ENCODE measurements at places on chromosomes 12 and 14. TPM values are rescaled to one million over a fixed set of nuclear protein-coding genes. Genes with fewer than 3 reads are reported as not detected.

The FOXN4 gene
- total RNA-seq = not detected

The MYH6 gene
- not detected for total RNA-seq

DNA sequence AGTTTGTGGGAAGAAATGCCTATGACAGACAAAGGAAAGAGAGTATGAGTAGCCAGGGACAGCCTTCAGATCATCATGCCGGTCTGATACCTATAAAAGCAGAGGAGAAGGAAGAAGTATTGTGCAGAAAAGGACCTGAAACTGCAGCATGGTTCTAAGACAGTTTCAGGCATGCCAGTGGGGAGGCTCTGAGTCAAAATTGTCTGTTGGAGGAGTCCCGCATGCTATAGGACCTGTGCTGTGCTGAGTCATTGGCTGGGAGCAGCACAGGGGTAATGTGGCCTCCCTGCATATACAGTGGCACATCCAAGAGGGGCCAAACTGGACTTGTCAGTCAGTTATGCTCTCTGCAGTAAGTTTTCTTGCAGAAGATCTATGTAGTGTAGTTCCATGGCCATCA, 40.7 kb downstream of the NEUROD4 start:
- no peaks in the 10 kb centered on the region for H3K36me3 ChIP-seq
- no peaks in the 10 kb centered on the region for H3K27me3 ChIP-seq
- no peak for DNase-seq
- H3K4me3 ChIP-seq = no peak overlapping the region
- H3K4me1 ChIP-seq = no peaks in the 10 kb centered on the region

- H3K4me3 ChIP-seq = no peak overlapping the region
- peaks cover 3% of the 10 kb centered on the region for H3K4me1 ChIP-seq
- DNase-seq = no peak
- H3K36me3 ChIP-seq = no peaks in the 10 kb centered on the region
- no peaks in the 10 kb centered on the region for H3K27me3 ChIP-seq
Measured at GRCh38 chr14:31951638-31951964, 125.5 kb upstream of the ARHGAP5 start.

- H3K4me3 ChIP-seq = peak overlapping the region; percentile 42
- no peaks in the 10 kb centered on the region for H3K36me3 ChIP-seq
- H3K27ac ChIP-seq = no peak overlapping the region
- no peaks in the 10 kb centered on the region for H3K27me3 ChIP-seq
Measured at GRCh38 chr14:96423446-96424108, 31.6 kb downstream of the AK7 start.

The SERPINA10 gene
- not detected for total RNA-seq

- H3K27me3 ChIP-seq = peaks cover 16% of the 10 kb centered on the region
- no peak overlapping the region for H3K27ac ChIP-seq
- H3K36me3 ChIP-seq = no peaks in the 10 kb centered on the region
Measured at GRCh38 chr14:63045612-63046320, 508 bp upstream of the KCNH5 start.

- peaks cover 41% of the 10 kb centered on the region for H3K36me3 ChIP-seq
- peaks cover 32% of the 10 kb centered on the region for H3K4me1 ChIP-seq
- no peak overlapping the region for H3K4me3 ChIP-seq
- DNase-seq = no peak
- no peaks in the 10 kb centered on the region for H3K27me3 ChIP-seq
Measured at GRCh38 chr12:124470806-124471205, 96.6 kb downstream of the NCOR2 start.

The HOXC4 gene
- not detected for total RNA-seq

The GYS2 gene
- not detected for total RNA-seq

The KRT82 gene
- total RNA-seq = not detected

The CLEC2D gene
- total RNA-seq = 122 TPM

- no peaks in the 10 kb centered on the region for H3K27me3 ChIP-seq
- H3K36me3 ChIP-seq = no peaks in the 10 kb centered on the region
- DNase-seq = no peak
- H3K4me3 ChIP-seq = no peak overlapping the region
Measured at GRCh38 chr12:46480316-46480715, 107.7 kb upstream of the SLC38A2 start.

DNA sequence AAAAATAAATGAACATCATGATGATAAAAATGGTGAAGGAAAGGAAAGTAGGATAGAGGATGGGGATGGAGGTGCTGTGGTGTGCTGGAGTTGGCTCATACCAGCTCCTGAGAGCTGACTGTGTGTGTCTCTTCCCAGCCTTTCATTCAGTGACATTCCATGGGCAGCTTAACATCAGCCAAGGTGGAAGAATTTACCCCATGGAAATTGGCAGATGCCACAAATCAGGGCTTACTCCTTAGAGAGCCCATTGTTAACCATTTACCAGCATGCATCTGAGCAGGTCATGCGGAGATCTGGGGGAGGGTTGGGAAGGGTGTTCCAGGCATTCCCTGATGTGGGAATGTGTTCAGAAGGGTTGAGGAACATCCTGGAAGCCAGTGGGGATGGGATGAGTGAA, 164.7 kb upstream of the MYL2 start:
- H3K4me1 ChIP-seq = no peaks in the 10 kb centered on the region
- no peak overlapping the region for H3K4me3 ChIP-seq
- no peaks in the 10 kb centered on the region for H3K27me3 ChIP-seq
- no peaks in the 10 kb centered on the region for H3K36me3 ChIP-seq
- H3K27ac ChIP-seq = no peak overlapping the region

The KLC1 gene
- total RNA-seq = 111 TPM

The IFNG-AS1 gene
- total RNA-seq = 1.1 TPM

The CLEC4C gene
- 0.39 TPM for total RNA-seq

GRCh38 chr12:25997201-25997963, 38.9 kb downstream of the RASSF8 start:
- H3K27ac ChIP-seq = no peak overlapping the region
- H3K4me1 ChIP-seq = no peaks in the 10 kb centered on the region
- H3K36me3 ChIP-seq = no peaks in the 10 kb centered on the region
- no peak overlapping the region for H3K4me3 ChIP-seq
- no peaks in the 10 kb centered on the region for H3K27me3 ChIP-seq

DNA sequence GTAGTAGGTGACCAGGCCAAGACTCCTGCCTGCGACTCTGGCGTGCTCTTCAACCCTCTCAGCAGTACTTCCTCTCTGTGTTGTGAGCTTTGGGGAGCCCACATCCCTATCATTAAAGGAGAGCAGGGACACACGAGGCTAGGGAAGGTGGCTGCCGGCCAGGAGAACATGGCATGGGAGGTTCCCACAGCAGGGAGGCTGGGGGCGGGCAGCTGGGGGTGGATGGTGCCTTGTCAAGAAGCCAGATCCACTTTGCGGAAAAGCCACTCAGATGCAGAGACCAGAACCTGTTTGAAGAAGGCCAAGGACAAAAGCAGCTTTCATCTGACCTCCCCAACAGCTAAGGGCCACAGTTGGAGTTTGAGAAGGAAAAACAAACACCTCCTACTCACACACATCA, 198.6 kb downstream of the BCL11B start:
- H3K27ac ChIP-seq = no peak overlapping the region
- no peaks in the 10 kb centered on the region for H3K36me3 ChIP-seq
- H3K4me1 ChIP-seq = peaks cover 5% of the 10 kb centered on the region
- DNase-seq = no peak
- H3K4me3 ChIP-seq = no peak overlapping the region

The ESR2 gene
- total RNA-seq = not detected

DNA sequence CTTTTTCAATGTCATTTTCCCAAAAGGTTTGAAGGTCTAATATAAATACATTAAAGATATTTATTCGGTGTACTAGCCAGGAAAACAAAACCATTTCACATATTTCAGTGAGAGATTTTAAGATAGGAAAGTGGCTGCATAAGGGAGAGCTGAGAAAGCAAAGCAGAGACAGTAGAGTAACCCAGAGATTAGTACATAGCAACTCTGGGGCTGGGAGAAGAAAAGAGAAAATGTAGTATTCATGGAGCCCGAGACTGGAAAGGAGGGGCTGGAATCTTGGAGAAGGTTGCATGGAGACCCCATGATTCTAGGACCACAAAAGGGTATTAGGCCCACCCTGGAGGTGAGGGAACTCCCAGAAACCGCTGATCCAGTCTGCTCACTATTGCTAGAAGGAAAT, 236.9 kb downstream of the PAWR start:
- no peak overlapping the region for H3K27ac ChIP-seq
- H3K4me1 ChIP-seq = no peaks in the 10 kb centered on the region
- no peaks in the 10 kb centered on the region for H3K27me3 ChIP-seq
- H3K36me3 ChIP-seq = no peaks in the 10 kb centered on the region
- no peak overlapping the region for H3K4me3 ChIP-seq
- no peak for DNase-seq

DNA sequence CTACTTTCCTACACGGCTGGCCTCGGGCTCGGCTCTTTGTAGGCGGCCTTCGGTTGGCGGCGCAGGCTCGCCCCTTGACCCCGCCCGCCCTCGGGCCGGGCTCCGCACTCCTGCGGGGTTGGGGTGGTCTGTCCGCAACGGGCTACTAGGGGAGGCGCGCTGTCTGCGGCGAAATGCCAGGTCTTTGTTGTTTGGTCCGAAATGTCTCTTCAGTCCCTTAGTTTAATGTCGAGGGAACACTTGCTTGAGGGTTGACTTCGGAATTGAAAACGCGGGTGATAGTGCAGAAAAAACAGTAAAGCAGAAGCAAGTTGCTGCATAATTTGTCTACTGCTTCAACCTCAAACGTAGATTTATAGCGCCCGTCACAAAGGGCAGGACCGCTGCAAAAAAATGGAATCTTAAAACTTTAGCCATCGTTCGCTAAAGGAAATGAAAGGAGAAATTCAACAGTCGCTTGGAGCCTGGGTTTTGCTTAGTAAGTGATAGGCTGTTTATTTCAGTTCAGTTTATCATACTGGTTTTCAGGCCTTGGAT, 390 bp downstream of the JKAMP start:
- peaks cover 39% of the 10 kb centered on the region for H3K4me1 ChIP-seq
- H3K27me3 ChIP-seq = no peaks in the 10 kb centered on the region
- H3K27ac ChIP-seq = peak overlapping the region; percentile 63
- peaks cover 18% of the 10 kb centered on the region for H3K36me3 ChIP-seq
- H3K4me3 ChIP-seq = peak overlapping the region; percentile 99

DNA sequence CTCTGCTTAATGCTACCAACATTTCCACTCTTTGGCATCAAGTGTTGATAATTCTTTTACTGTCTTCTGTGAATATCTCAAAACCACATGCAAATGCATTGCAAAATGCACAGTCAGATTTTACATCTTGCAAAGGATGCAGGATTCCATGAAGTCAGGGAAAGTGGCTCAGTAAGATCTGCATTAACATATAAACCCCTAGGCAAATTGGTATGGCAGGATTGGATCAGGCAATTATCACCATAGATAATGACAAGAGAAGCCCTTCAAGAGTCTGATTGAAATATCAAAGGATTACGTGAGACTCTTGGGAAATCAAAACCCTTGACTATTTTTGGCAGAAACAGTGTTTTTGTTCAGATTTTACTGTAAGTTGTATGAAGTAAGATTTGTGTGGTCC, 71.0 kb downstream of the TMTC2 start:
- no peaks in the 10 kb centered on the region for H3K27me3 ChIP-seq
- H3K4me3 ChIP-seq = no peak overlapping the region
- no peak overlapping the region for H3K27ac ChIP-seq
- no peaks in the 10 kb centered on the region for H3K36me3 ChIP-seq

- H3K27ac ChIP-seq = no peak overlapping the region
- H3K27me3 ChIP-seq = no peaks in the 10 kb centered on the region
- no peaks in the 10 kb centered on the region for H3K4me1 ChIP-seq
- no peak for DNase-seq
- peaks cover 41% of the 10 kb centered on the region for H3K36me3 ChIP-seq
- H3K4me3 ChIP-seq = no peak overlapping the region
Measured at GRCh38 chr12:1773937-1774655, 46.3 kb upstream of the LRTM2 start.

GRCh38 chr12:103657331-103657730, 70.3 kb downstream of the STAB2 start:
- no peak overlapping the region for H3K27ac ChIP-seq
- no peaks in the 10 kb centered on the region for H3K4me1 ChIP-seq
- DNase-seq = no peak
- no peaks in the 10 kb centered on the region for H3K36me3 ChIP-seq

DNA sequence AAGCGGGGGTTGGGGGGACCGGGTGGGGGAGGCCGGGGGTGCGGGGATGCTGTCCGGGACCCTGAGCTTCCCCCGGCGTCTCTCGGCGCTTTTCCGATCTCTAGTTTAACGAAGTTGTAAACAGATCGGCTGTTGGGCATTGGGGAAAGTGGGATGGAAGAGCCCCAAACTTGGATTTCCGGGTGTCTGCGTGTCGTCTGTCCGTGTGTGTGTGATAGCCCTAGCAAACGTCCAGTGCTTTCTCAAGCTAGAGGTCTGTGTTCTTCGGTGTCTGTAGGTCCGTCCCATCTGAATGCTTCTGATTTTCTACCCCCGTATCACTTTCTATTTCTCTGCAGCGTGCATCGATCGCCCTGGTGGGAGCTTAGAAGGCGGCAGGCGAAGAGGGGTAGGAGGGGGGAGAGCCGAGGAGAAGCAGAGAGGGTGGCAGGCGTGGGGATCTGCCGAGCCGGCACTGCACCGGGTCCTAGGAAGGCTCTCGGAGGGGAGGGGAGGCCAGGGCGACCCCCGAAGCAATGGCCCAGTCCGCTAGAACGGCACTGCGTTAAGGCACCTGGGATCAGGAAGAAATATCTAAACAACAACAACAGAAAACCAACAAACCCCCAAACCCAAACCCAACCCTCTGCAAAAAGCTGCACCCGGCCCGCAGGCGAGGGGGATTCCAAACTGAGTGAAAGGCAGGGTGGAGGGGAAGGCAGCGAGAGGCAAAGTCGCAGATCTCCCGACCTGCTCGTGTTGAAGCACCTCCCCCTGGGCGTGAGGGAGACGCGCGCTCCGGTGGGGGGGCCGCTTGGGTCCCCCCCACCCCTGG, 1.0 kb downstream of the KCNA1 start:
- H3K4me3 ChIP-seq = peak overlapping the region; percentile 46
- peak; percentile 20 for DNase-seq
- peaks cover 85% of the 10 kb centered on the region for H3K27me3 ChIP-seq

DNA sequence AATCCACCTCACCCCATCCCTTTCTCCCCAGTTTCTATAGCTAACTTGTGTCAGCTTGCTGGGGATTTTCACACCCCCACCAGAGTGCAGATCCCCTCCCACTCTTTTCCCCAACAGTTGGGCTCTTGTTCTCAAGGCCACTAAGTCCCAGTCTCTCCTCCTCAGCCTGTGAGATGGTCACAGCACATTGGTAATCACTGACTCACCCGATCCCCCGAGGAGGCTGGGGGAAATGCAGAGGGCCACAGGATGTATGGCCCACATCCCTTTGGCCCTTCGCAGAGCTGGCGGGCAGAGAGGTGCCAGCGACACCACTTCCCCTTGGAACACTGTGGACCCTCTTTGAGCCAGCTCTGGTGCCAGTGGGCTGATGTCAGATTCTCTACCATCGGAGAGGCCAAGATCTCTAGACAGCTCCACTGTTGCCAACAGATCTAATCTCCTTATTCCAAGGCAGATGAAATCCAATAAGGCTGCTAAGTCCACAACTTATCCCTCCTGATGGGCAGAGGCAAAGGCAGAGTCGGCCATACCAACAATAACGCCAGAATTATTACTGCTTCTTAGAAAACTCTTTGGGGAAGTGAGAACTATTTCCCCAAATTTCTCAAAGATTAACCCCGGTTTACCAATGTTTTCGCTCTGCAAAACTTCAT, 1.6 kb downstream of the FMNL3 start:
- DNase-seq = peak; percentile 55
- H3K4me3 ChIP-seq = peak overlapping the region; percentile 85

The MIP gene
- not detected for total RNA-seq

Measured in CD4-positive, alpha-beta T cell (primary cell).